Activated CD4-positive, alpha-beta memory T cell treated with anti-CD3 and anti-CD28 coated beads for 36 hours (primary cell): ENCODE measurements at places on chromosomes 3 and 15.

GRCh38 chr15:79376383-79376782 is 55.8 kb upstream of the MINAR1 start:
- no peak overlapping the region for H3K4me3 ChIP-seq
- no peak for DNase-seq
- peaks cover 4% of the 10 kb centered on the region for H3K4me1 ChIP-seq
- H3K27ac ChIP-seq, result no peak overlapping the region

- H3K27ac ChIP-seq, result no peak overlapping the region
- no peak overlapping the region for H3K4me3 ChIP-seq
- no peaks in the 10 kb centered on the region for H3K27me3 ChIP-seq
- no peaks in the 10 kb centered on the region for H3K4me1 ChIP-seq
- no peak for DNase-seq
- no peaks in the 10 kb centered on the region for H3K36me3 ChIP-seq
Measured at GRCh38 chr15:99749386-99749785, 16.1 kb upstream of the LYSMD4 start.

DNA sequence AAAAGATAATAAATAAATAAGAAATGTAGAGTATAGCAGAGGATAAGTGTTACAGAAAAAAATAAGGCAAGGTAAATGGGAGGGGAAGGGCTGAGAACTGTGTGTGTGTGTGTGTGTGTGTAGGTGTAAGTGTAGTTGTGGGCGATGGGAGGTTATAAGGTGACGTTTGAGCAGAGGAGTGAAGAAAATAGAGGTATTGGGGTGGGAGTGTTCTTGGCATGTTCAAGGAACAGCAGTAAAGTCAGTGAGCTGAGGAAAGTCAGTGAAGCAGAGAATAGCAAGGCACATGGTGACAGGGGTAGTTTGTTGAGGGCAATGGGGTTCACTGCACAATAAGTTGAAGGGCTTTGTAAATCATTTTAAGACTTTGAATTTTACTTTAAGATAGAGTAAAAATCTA is 30.9 kb upstream of the ZNF148 start:
- no peak overlapping the region for H3K4me3 ChIP-seq
- H3K36me3 ChIP-seq, result no peaks in the 10 kb centered on the region
- H3K27ac ChIP-seq, result no peak overlapping the region
- DNase-seq, result no peak
- peaks cover 15% of the 10 kb centered on the region for H3K27me3 ChIP-seq

DNA sequence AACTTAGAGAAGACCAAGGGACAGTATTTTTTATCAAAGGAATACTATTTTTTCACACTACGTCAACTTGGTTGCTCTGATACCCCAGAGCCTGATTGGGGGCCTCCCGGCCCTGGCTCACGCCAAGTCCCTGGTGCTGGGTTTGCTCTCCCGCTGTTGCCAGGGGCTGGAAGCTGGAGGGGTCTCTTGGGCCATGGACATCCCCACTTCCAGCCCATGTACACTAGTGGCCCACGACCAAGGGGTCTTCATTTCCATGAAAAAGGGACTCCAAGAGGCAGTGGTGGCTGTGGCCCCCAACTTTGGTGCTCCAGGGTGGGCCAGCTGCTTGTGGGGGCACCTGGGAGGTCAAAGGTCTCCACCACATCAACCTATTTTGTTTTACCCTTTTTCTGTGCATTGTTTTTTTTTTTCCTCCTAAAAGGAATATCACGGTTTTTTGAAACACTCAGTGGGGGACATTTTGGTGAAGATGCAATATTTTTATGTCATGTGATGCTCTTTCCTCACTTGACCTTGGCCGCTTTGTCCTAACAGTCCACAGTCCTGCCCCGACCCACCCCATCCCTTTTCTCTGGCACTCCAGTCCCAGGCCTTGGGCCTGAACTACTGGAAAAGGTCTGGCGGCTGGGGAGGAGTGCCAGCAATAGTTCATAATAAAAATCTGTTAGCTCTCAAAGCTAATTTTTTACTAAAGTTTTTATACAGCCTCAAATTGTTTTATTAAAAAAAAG is 20.3 kb upstream of the BSN start:
- H3K4me1 ChIP-seq, result peaks cover 11% of the 10 kb centered on the region
- H3K4me3 ChIP-seq, result no peak overlapping the region
- H3K36me3 ChIP-seq, result peaks cover 14% of the 10 kb centered on the region
- no peaks in the 10 kb centered on the region for H3K27me3 ChIP-seq

DNA sequence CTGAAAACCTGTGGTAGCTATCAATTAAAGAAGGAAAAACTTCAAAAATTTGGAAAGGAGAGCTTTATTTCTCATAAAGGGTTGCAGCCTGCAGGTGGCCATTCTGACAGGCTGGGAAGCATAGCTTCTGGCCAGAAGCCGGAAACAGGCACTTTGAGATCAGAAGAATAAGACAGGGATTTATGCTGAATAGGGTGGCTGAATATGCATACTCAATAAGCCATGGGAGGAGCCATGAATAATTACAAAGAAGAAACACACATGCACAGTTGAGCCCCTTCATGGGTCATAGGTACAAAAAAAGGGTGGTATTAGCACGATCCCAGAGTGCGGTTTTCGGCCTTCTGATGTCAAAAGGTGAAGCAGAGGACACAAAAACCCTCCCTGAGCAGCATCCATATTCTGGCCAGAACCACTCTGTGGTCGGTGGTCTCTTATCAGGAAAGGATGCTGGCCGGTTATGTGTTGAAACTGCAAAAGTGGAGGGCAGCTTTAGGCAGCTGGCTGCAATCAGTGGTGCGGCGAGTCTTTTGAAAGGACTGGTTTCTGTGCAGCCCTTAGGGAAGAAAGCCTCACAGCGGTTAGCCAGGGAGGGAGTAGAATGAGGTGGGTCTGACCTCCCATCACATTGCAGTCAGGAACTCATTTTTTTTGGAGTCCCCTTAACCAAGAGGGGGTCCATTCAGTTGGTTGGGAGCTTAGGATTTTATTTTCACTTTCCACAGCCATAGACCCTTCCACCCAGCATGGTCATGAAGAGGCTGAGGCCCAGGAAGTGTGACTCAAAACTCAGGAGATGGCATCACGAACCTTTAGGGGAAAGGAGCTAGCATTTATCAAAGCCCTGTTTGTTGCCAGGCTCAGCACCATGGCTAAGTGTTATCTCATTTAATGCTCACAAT is 34.7 kb upstream of the CCDC174 start:
- no peak overlapping the region for H3K4me3 ChIP-seq
- no peak for DNase-seq
- no peak overlapping the region for H3K27ac ChIP-seq
- H3K36me3 ChIP-seq, result no peaks in the 10 kb centered on the region
- H3K4me1 ChIP-seq, result no peaks in the 10 kb centered on the region
- H3K27me3 ChIP-seq, result peaks cover 18% of the 10 kb centered on the region

- DNase-seq, result no peak
- H3K27me3 ChIP-seq, result no peaks in the 10 kb centered on the region
- no peaks in the 10 kb centered on the region for H3K36me3 ChIP-seq
- no peak overlapping the region for H3K4me3 ChIP-seq
Measured at GRCh38 chr3:144051211-144051610, 79.6 kb downstream of the DIPK2A start.

- no peak overlapping the region for H3K4me3 ChIP-seq
- DNase-seq, result no peak
- peaks cover 45% of the 10 kb centered on the region for H3K4me1 ChIP-seq
- H3K27me3 ChIP-seq, result peaks cover 7% of the 10 kb centered on the region
Measured at GRCh38 chr15:50137893-50138292, 18.9 kb upstream of the ATP8B4 start.

DNA sequence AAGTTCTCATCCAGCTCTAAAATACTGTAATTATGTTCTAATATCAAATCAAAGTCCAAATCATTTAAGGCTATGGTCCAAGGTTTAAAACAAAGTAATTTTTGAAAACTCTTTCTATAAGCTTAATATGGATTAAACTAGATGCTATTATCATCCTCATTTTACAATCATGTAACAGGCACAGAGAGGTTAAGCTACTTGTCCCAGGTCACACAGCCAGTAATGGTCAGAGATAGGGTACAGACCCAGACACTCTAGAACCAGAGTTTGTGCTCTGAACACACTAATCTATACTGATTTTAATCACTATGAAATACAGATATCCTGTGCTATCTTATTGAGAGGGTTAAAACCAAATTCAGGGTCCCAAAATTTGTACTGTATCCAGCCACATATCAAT is 44.8 kb downstream of the DENND4A start:
- peaks cover 9% of the 10 kb centered on the region for H3K4me1 ChIP-seq
- H3K27ac ChIP-seq, result no peak overlapping the region
- H3K36me3 ChIP-seq, result peaks cover 13% of the 10 kb centered on the region
- no peak for DNase-seq
- no peak overlapping the region for H3K4me3 ChIP-seq

DNA sequence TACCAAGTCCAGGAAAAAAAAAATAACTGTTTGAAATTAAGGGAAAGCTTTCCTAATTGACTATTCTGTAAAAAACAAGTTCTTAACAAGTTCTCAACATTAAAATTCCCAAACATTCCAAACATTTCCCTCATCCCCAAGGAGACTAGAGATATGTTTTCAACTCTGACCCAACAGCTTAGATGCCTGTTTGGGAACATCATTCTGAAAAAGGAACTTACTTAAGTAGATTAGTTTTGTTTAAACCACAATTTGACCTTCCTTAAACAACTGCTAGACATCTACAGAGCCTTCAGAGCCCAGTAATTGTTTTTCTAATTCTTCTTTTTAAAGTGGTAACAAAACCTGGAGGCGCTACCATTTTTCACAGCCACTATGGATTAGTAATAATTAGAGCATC is 12.8 kb downstream of the UBR1 start:
- no peaks in the 10 kb centered on the region for H3K27me3 ChIP-seq
- no peak overlapping the region for H3K27ac ChIP-seq
- H3K36me3 ChIP-seq, result peaks cover 22% of the 10 kb centered on the region
- no peak for DNase-seq

DNA sequence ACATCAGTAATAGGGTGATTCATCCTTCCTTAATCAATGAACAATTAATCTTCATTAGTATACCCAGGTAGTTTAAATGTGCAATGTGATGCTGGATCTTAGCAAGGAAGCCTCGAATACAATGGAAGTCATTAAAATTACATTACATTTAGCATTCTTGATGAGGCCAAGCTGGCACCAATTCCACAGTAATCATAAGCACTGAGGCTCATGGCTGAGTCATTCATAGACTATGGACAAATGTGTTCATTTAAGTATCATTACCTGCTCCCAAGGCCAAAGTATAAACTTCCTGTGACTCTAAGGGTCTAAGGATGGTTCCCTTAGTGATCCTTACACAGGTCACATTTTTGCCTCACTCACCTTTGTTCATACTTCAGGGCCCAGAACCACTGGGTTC is 266.4 kb upstream of the CDIN1 start:
- no peaks in the 10 kb centered on the region for H3K36me3 ChIP-seq
- no peaks in the 10 kb centered on the region for H3K27me3 ChIP-seq
- DNase-seq, result no peak

GRCh38 chr3:106229495-106230278 is 360.9 kb upstream of the CBLB start:
- H3K27ac ChIP-seq, result peak overlapping the region; percentile 5
- peaks cover 43% of the 10 kb centered on the region for H3K4me1 ChIP-seq
- H3K36me3 ChIP-seq, result peaks cover 8% of the 10 kb centered on the region
- H3K4me3 ChIP-seq, result no peak overlapping the region
- DNase-seq, result no peak
- no peaks in the 10 kb centered on the region for H3K27me3 ChIP-seq

- H3K36me3 ChIP-seq, result no peaks in the 10 kb centered on the region
- H3K4me1 ChIP-seq, result no peaks in the 10 kb centered on the region
- no peaks in the 10 kb centered on the region for H3K27me3 ChIP-seq
- H3K27ac ChIP-seq, result no peak overlapping the region
Measured at GRCh38 chr3:139764936-139765335, 87.2 kb upstream of the NMNAT3 start.

DNA sequence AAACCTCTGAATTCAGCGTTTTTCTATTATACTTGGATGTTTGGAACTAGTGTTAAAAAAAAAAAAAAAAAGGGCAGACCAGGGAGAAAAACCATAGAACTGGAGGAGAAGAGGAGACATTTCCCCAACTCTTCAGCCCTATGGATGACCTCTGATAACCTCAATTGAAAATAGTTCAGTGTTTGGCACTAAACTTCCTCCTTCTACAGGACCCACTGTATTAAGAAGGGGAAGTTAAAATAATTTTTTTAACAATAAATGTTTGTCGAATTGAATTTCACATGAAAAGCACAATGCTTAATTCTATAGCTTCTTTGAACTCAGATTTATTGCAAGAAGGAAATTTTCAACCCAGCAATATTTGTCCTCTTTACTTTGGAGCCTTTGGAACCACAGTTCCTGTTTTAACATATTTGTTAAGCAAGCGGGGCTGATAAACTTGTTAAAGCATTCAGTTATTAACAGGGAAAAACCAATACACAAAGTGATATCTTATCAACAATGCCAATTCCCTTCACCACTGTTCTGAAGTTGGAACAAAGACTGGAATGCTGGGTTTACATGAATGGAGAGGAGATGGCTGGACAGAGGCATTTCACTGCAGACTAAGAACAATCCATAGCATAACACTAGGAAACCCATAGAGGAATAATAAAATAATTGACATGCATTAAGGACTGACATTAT is 3.1 kb upstream of the A4GNT start:
- no peak overlapping the region for H3K27ac ChIP-seq
- H3K27me3 ChIP-seq, result peaks cover 1% of the 10 kb centered on the region
- no peak for DNase-seq
- no peaks in the 10 kb centered on the region for H3K36me3 ChIP-seq

- no peaks in the 10 kb centered on the region for H3K27me3 ChIP-seq
- peak overlapping the region; percentile 88 for H3K27ac ChIP-seq
- peaks cover 32% of the 10 kb centered on the region for H3K4me1 ChIP-seq
- peak; percentile 18 for DNase-seq
Measured at GRCh38 chr3:27861046-27862036, 139.2 kb upstream of the EOMES start.

DNA sequence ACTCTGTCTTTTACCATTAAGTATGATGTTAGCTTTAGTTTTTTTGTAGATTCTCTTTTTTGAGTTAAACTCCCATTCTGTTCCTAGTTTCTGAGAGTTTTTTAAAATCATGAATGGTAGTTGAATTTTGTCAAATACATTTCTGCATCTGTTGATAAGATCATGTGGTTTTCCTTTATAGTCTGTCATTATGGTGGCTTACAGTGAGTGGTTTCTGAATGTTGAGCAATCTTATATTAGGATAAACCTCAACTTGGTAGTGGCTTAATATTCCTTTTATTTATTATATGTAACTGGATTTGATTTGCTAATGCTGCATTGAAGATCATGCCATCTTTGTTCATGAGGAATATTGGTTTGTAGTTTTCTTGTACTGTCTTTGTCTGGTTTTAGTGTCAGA is 34.8 kb downstream of the NEO1 start:
- H3K27ac ChIP-seq, result no peak overlapping the region
- peaks cover 2% of the 10 kb centered on the region for H3K27me3 ChIP-seq
- no peaks in the 10 kb centered on the region for H3K36me3 ChIP-seq
- peaks cover 2% of the 10 kb centered on the region for H3K4me1 ChIP-seq
